Activated CD4-positive, alpha-beta T cell treated with anti-CD3 and anti-CD28 coated beads for 36 hours (primary cell): ENCODE measurements at places on chromosomes 5 and 9.
A peak's percentile ranks its signal among the peaks of the same experiment; 100 is the strongest.

DNA sequence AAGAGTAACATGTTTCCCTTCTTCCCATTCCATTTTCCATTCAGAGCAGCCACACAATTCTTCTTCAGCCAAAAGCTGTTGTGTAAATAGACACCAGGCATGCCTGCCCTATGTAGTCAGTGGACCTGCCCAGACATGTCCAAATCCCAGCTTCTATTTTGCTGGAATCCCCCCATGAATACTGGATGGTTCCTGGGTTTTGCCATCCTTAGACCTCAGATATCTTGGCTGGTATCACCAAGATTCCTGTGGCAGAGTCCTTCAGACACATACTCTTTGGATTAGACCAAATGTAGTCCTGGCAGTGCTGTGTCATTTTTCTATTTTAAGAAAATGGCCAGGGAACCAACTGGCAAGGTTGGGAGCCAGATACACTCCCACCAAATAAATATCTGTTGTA is 10.3 kb downstream of the FST start:
- no peak for DNase-seq

GRCh38 chr5:55308254-55308836 is 556 bp downstream of the MTREX start:
- peak; percentile 41 for DNase-seq

GRCh38 chr9:93134015-93134739 is at the start of gene NINJ1:
Gene NINJ1, minus strand, starts transcription at chr9:93134251. Its CDS starts 34 bp downstream, at chr9:93134217.
- DNase-seq = peak; percentile 95

- DNase-seq = no peak
These were observed 771.0 kb downstream of the IRX1 start for GRCh38 chr5:4366628-4367027.

GRCh38 chr9:86281593-86282076 is 703 bp downstream of the ISCA1 start:
- no peak for DNase-seq

- no peak for DNase-seq
These were observed 227.7 kb upstream of the PRR16 start for GRCh38 chr5:120236360-120236759.

DNA sequence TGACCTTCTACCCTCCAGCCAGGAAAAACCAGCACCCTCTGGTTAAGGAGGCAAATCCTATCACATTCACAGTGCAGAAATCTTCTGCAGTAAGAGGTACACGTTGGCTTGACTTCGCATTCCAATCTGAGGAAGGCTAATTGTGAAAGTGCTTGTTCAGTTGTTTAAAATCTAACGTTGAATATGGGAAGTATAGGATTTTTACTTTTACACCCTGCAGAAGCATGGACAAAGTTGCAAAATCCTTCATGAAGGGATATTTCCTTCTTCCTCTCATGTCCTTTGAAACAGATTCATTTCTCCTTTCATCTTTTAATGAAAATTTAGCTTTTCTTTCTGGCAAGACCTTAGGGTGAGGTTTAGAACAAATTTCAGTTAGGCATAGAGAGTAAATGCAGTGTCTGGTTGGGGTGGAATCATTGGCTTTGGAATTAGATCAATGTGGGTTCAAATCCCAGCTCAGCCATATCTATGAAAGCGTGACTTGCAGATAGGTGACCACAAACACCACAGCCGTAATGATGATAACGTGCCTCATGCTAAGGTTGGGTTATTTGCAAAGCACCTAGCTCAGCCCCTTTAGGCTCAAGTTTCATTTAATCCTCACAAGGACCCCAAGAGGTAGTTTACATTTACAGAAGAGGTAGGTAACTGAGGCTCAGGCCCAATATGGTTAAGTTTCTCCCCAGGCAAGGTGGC is 42.2 kb upstream of the C5orf58 start:
- DNase-seq = no peak

DNA sequence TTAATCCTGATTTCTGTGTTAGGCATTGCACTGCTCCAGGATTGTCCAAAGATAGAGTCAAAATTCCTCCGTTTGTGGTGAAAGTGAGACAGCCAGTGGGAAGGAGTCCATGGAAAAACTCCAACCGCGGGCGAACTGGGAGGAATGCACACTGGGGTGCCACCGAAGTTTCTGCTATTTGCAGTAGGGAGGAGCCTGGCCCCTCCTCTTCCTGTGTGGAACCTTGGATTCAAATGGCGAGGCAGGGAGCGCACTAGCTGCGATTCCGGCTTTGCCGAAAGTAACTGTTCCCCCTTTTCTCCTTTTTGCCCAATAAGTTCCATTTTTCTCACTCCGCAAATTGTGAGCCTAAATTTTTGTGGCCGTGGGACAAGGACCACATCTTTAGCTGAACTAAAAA is 9.3 kb downstream of the BAAT start:
- DNase-seq = no peak

DNA sequence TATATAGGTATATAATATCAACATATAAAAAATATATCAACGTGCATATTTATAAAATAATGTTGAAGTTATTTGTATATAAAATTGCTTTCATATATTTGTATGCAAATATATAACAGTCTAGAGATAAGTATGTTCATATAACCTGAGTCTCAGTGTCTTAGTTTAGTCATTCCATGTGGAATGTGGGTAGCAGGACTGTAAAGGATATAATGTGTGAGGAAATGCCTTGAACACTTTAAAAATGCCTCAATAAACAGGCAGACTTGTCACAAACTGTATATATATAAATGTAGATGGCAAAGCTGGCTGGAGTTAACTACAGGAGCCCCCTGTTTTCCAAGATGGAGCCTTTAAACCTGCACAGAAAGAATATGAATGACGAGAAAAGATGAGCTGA is 48.4 kb downstream of the CCDC125 start:
- no peak for DNase-seq

DNA sequence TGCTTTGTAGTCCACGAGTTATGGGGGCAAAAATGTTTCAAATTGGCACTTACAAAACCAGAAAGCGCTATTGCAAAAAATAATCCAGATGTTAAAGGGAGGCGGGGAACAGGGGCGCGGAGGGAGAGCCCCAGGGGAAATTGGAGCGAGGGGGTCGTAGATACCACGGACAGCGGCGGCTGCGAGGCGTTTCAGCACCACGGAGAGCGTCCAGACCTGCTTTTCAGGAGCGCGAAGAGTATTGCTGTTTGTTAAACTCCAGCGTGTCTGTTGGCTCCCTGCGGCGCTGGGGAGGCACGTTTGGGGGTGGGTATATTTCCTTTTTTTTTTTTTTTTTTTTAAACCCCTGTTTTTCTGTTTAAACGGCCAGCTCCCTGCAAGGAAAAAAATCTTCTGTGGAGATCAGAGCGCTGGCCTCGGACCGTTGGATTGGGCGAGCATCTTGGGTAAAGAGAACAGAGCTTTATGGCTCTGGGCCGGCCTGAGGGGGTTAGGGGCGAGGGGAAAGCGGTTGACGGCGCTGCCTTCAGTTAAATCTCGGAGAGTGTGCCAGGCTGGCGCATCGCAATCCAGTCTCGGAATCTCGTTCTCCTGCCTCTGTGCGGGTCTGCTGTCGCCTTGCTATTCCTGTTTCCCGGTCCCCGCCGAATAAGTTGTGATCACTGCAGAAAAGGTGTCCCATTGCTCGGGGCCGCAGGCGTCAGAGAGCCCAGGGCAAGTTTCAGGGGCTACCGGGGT is at the start of gene GLRA1:
Gene GLRA1, minus strand, starts transcription at position 288 of the 738 bp plus-strand sequence. CDS start 302 bp downstream, outside the sequence.
- DNase-seq = peak; percentile 72

GRCh38 chr5:157214861-157215513 is 34.3 kb downstream of the ITK start:
- DNase-seq = peak; percentile 49

DNA sequence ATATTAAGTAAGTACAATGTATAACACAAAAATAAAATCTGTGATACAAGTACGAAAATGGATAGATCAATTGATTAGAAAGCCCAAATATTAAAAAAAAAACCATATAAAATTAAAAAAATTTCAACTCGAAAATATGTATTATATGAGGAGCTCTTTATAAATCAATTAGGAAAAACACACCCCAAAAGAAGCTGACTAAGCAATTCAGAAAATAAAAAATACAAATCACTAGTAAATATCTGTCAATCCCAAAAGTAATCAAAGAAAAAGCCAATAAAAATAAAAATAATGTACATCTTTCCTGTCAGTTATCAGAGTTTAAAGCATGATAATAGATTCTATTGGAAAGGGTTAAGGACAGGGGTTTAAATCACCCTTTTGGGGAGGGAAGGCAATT is 10.2 kb upstream of the ACSL6 start:
- DNase-seq = no peak

DNA sequence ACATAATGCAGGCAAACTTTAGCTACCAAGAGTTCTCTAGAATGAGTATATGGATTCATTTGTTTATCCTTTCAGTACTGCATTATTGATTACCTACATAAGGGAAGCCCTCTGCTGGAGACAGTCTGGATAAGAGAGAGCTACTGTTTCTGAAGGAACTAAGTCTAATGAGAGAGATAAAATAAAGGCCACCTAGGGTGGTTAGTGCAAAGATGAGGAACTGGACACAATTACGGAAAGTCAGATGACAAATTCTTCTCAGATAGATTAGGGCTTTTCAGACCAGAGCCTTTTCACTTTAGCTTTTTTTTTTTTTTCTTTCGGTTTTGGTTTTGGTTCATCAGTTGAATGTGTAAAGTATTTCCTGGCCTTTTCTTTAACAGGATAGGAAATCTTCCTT is 31.3 kb downstream of the ISOC1 start:
- DNase-seq = no peak

GRCh38 chr9:128818839-128819715 is 777 bp downstream of the ENDOG start:
- peak; percentile 65 for DNase-seq

- no peak for DNase-seq
These were observed 22.9 kb upstream of the ASS1 start for GRCh38 chr9:130421802-130422276.

DNA sequence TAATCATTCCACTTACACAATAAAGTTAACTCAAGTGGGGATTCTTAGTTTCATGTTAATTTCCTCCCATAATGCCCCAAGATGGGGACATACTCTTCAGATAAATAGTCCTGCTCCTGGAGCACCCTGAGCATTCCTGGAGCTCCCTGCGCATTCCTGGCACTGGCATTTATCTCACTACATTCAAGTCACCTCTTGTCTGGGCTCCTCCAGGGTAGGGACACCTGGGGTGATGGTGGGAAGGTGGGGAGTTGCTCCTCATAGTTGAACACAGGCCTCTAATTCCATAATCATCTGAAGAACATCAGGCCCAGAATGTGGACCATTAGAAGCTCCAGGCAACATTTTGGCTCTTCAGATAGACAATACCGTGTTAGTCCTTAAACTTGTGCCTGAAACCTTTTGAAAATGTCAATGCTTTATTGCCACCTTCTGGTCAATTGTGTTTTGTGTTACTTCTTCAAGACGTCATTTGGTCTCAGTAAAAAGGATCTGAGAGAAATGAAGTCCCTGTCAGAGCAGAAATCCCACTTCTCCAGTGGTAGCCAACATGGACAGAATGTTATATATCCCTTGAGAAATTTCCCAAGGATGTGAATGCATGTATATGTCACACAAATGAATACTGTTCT is 14.2 kb upstream of the AGGF1 start:
- DNase-seq = no peak

GRCh38 chr5:133941456-133942196 is 26.8 kb downstream of the C5orf15 start:
- no peak for DNase-seq

DNA sequence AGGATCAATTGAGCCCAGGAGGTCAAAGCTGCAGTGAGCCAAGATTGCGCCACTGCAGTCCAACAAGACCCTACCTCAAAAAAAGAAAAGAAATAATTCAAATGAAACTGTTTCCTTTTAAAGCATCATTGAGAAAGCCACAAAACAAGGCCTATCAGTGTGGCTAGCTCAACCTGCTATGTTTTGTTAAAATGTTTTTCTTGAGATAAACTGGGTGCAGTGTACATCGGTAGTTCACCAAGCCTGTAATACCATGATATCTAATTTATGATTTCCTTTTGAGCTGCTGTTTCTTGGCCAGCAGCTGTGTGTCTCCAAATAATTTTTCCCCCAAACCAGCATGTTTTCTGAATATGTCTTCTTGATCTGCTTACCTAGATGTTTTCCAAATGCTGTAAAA is 97.3 kb upstream of the GOLGA1 start:
- DNase-seq = no peak

DNA sequence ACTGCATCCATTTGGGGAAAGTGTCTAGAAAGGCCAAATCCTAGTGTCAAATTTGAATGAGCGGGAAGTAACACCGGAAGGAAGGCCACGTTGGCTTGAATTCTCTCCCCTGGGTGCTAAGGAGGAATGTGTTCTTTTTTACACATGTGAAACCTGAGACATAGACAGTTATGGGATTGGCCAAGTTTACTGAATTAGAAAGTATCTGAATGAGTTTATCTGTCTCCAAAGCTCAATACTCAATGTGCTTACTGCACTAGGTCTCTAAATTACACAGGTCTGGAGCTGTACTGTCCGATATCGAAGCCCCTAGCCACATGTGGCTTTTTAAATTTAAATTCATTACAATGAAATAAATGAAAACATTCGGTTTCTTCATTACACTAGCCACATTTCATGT is 6.0 kb downstream of the DMRT1 start:
- DNase-seq = no peak

- DNase-seq = peak; percentile 26
These were observed 159.7 kb downstream of the DOCK2 start for GRCh38 chr5:169796731-169797130.

GRCh38 chr5:98936948-98937715 is 8.3 kb upstream of the CHD1 start:
- peak; percentile 55 for DNase-seq

DNA sequence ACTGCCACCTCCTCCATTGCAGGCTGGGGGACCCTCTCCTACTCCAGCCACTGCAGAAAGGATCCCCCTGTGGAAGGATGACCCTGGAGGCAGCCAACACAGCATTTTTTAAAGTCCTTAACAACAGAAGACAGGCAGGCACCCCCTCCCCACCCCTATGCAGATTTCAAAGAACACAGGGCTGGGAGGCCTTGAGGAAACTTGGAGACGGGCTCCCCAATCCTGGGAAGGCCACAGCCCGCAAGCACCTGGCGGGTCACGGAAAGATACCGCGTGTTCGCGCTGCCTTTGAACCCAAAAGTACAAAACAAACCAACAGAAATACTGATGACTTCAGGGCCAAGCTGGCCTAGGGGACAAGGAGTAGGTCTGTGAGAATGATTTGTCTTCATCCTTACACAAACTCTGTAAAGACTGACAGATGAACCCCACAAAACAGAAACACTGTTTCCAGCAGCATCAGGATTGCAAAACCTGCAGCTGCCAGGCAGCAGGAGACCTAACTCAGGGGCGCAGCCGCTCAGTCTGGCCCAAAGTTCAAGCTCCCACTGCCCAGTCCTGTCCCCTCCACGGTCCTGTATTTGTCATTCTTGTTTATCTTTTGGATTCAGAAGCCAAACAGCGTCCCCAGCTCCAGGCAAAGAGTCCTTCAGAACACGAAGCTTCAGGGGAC is 13.8 kb downstream of the VAV2 start:
- no peak for DNase-seq

DNA sequence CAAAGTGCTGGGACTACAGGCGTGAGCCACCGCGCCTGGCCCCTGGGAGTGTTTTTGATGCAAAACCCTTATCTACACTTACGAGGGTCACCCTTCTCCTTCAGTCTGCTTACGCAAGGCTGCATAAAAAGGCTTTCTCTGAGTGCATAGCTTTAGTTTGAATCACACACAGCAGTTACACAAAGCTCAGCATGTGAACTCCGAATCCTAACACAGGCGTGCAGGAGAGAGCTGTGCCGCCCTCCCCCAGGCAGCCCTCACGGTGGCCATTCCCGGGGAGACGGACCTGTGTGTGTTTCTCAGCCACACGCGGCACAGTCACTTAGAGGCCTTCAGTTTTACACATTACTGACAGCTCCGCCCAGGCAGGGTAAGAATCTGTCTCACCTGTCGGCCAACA is 26.7 kb downstream of the EXD3 start:
- DNase-seq = no peak
